Activated naive CD8-positive, alpha-beta T cell treated with anti-CD3 and anti-CD28 coated beads, Interleukin-2, amount 50 U/mL, for 16 hours (primary cell): ENCODE measurements at places on chromosomes 6 and 20.

GRCh38 chr6:136016228-136017225 is 165.0 kb downstream of the PDE7B start:
- DNase-seq, result no peak

DNA sequence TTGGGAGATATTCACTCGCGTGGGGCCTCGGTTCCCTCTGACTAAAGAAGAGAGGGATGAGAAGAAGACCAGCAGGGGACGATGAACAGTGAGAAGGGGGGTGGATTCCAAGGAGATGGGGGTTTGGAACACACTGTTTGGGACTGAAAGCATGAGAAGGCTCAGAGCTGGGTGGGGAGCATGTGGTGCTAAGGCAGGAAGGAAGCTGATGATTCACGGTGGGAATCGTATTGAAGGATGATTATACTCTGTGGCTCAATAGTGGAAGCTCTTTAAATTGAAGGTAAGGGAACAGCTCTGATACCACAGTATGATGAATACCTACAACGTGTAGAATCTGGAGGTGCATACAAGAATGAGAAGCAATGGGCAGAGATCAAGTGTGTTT is 117.5 kb upstream of the KCNK16 start:
- DNase-seq, result no peak

DNA sequence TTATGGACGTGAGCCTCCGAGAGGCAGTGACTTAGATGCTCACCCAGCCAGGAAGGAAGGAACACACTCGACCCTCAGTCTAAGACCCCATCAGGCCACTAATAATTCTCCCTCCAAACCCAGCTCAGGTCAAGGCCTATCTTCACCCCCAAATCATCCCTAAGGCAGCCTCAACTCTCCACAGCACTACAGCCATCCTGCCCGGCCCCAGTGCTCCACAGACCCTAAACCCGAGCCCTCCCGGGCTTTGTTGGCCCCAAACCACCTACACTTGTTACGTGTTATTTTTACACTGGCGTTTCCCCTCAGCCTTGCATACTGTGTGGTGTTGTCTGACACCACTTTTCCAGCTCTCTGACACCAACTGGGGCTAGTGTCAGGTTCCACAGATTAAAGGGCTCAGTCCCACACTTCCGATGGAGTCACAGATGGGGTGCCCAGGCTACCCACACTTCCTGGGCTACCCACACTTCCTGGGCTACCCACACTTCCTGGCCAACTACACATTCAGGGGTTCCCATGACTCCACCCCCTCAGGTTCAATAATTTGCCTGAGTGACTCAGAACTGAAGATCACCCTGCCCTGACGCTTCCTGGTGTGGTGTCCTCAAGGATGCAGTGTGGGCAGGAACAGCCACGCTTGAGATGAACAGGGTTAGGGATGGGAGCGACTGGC is 25.3 kb downstream of the RBCK1 start:
- DNase-seq, result peak; percentile 27

- no peak for DNase-seq
Observed at GRCh38 chr6:84119277-84119676, 85.7 kb downstream of the MRAP2 start.

- no peak for DNase-seq
Observed at GRCh38 chr6:129764761-129765407, 54.9 kb upstream of the ARHGAP18 start.

DNA sequence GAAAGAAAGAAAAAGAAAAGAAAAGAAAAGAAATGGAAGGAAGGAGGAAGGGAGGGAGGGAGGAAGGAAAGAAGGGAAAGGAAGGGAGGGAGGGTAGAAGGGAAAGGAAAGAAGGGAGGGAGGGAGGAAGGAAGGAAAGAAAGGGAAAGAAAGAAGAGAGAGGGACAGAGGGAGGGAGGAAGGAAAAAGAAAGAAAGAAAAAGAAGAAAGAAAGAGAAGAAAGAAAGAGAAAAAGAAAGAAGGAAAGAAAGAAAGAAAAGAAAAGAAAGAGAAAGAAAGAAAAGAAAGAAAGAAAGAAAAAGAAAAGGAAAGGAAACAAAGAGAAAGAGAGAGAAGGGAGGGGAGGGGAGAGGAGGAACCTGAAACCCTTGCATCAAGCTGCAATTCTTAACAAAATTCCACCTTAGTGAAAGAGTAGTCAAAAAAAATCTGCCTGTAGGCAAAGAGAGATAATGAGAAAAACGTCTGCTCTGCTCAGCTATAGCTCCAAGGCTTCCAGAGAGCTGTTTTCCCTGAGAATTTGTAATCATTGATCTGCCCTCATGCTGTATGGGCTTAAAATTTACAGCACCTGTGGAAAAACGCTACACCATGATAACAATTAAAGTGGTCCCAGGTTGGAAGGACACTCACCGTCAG is 16.7 kb upstream of the MYCT1 start:
- no peak for DNase-seq

- no peak for DNase-seq
Observed at GRCh38 chr6:30543821-30544220, 12.5 kb downstream of the GNL1 start.
